SHP77 treated with DMSO at 0.1 percent for 48 hours (cell line): ENCODE measurements at places on chromosomes 5 and 9.
A peak's percentile ranks its signal among the peaks of the same experiment; 100 is the strongest.

- DNase-seq, result no peak
These were observed 2252.4 kb downstream of the MAT2B start for GRCh38 chr5:165757791-165758190.

DNA sequence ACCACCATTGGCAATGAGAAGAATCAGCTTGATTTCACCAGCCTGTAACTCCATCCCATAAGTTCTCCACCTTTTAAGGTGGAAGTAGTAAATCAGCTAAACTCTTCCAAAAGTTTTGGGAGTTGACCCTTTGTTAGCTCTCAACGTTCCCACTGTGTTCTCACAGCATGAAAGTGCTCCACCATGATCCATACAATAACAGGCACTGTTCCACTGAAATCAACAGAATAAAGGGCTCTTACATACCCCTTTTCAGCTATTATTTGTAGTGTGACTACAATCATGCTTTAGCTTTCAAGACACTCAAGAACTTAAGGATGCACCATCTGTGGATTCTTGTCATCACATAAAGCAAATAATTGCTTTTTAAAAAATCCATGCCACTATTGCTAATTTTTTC, 81.6 kb downstream of the PPP2R2B start:
- DNase-seq, result no peak

- DNase-seq, result no peak
These were observed 87.1 kb upstream of the COL5A1 start for GRCh38 chr9:134554373-134555093.

DNA sequence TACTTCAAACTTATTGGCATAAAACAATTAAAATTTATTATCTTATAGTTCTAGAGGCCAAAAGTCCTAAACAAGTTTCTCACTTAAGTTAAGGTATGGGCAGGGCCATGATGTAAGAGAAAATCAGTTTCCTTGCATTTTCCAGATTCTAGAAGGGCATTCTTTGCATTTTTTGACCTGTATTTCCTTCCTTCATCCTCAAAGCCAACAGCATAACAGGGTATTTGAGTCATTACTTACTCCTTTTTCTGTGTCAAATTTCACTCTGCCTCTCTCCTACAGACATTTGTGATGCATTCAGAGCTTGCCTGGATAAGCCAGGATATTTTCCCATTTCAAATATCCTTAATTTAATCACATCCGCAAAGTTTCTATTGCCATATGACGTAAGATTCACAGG, 1499.0 kb downstream of the EFNA5 start:
- no peak for DNase-seq

- no peak for DNase-seq
These were observed 217.2 kb downstream of the MEF2C start for GRCh38 chr5:88665750-88666215.

GRCh38 chr5:26833596-26833995, 204.8 kb downstream of the CDH9 start:
- no peak for DNase-seq

GRCh38 chr5:178420354-178420781, 169.8 kb downstream of the COL23A1 start:
- no peak for DNase-seq

DNA sequence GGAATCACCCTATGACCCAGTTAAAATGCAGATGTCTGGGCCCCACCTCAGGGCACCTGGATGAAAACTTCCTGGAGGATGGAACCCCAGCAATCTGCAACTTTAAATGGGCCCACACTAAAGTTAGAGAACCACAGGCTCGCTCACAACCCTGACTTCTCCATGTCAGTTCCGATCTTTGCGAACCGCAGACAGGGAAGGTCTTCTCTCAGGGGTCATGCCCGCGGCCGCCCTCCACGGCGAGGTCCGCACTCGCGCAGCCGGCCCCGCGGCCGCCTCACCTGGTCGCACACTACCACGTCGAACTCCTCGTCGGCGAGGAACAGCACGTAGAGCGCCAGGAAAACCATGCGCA, 499 bp downstream of the ALG2 start:
- no peak for DNase-seq

GRCh38 chr5:165325221-165325620, 1819.8 kb downstream of the MAT2B start:
- DNase-seq, result no peak

- DNase-seq, result no peak
These were observed 35.1 kb downstream of the FAM13B start for GRCh38 chr5:137997726-137998213.

DNA sequence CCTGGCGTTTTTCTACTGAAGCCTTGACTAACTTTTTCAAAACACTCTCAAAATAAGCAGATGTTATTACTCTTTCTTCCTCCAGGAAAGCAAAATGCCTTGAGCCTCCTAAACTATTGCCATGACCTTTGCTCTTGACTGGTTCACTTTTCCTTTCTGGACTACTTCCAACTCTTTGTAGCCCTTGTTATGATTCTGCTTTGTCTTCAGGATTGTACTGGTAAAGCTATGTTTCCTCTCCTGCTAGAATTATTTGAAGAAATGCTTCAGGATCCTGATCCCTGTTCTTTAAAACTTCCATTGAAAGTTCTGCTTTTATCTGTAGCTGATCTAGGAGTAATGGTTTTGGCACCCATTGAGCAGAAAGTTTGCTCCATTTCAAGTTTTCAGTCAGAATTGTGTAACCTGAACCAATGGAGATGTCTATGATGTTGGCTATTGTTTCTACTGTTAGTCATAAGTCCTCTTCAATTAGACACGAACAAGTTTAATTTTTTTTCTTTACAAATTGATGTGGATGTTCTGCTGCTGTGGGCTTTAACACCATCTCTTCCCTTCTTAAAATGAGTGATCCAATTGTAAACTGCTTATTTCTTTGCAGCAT, 1356.4 kb downstream of the EFNA5 start:
- DNase-seq, result no peak

DNA sequence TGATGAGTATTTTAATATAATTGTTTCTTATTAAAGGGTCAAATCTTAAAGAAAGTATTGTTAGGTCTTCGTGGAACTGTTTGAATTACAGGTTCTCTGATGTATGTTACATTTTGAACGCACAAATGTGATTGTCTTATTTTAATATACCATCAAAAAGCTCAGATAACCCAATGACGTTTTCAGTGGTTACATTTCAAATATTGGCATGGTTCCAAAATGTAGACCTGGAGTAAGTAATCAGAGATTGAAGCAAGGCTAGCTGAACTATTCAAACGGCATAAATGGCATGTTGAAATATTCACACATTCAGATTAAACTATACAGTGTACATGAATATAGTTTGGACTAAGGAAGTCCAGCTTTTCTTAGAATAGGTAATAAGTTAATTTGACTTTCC, 281.7 kb upstream of the EFNA5 start:
- no peak for DNase-seq

- no peak for DNase-seq
These were observed 11.5 kb upstream of the PPP2R2B start for GRCh38 chr5:146890066-146890465.

GRCh38 chr9:129022037-129022436, 6.1 kb downstream of the SH3GLB2 start:
- no peak for DNase-seq

- DNase-seq, result no peak
These were observed 43.5 kb downstream of the FBN2 start for GRCh38 chr5:128494516-128494915.

DNA sequence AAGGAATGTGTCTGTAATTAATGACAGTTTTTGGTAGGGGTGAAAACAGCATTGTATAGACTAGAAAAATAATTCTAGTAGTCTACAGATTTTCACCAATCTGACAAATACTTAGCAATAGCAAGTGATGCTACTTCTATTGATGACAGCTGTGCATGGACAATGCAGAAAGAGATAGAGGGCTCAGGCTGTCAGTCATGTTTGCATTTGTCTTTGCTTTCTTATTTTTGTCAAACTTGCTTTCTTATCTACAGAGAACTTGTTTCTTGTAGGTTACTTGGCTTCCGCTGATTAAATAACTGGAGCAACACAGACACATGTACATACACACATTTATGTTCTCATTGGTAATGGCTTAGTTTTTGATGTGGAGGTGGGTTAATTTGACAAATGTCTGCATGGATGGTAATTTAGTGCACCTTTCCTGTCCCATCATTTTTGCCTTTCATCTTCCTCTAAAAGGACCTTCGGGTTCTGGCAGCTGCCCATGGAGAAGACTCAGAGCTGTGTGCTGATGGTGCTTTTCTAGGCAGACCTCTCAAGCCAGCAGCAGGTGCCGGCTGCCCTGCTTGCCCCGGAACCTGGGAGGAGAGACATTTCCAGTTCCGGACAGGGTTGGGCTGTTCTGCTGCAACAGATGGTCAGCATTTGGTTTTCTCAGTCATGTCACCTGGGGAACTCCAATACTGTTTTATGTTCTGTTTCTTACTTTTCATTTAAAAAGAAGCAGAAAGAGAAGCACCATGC, 28.8 kb downstream of the CAMK4 start:
- DNase-seq, result no peak

- DNase-seq, result no peak
These were observed 238.8 kb downstream of the SMARCA2 start for GRCh38 chr9:2253636-2254580.

DNA sequence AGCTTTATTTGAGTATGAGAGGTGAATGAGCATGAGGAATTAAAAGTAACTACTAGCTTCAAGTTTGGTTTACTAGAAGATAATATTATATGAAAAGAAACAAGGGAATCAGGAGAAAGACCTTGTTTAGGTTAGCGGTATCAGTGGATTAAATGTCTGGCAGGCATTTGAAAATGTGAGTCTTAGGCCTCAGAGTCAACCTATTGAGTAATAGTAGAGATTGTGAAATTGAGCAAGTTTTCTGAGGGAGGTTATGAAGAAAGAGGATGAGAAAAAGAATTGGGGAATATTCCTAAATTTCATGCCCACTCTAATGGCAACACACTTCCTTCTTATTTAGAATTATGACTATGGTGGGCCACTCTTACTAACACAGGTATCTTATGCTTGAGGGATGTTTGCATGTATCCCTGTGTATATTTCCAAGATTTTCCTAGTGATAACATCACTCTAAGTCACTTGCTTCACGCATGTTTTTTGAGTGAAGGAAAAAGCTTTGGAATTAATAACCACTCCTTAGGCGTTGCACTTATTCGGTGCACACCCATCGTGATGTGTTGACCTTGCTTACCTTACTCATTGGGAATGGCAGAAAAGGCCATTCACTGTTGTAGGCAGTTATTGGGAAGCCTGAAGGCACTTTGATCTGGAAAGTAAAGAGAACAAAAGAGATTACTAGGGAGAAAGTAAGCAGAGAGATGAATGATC, 8.2 kb upstream of the ELL2 start:
- DNase-seq, result no peak

- DNase-seq, result no peak
These were observed 157.0 kb upstream of the RASEF start for GRCh38 chr9:83219924-83220438.

DNA sequence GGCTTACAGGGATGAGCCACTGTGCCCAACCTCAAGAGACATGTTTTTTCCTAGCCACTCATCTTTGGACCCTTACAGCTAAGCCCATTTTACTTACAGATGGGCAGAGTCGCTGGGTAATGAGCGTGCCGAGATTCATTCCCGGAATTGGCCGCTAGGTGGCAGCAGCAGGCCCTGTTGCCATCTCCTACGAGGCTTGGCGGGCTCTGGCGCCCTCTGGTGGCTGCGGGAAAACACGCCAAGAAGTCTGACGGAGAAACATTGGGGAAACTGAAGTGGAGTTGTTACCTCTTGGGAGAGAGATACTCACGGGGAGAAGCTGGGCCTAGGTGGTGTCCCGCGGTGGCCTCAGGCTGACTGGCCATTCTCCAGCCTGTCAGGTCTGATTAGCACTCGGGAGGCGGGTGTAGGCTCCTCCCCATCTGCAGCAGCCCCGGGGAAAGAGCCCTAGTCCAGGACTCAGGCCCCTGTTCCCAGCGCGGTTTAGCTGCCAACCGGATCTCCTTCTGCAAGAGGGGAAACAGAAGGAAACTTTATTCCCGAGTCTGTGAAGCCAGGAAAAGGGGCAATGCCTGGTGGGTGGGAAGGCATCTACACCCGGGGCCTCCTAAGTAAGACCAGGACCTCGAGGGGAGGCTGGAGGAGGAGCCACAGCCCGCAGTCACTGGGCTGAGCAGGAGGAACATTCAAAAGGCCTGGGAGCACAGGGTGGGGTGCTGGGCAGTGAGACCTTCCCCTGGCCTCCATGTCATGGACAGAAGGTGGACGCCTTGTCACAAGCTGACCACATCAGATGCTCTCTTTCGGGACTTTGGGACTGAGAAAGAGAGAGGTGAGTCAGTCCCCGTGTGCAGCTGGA, 9.7 kb downstream of the PTGES2 start:
- DNase-seq, result peak; percentile 54

GRCh38 chr9:36718612-36719011, 145.9 kb downstream of the MELK start:
- no peak for DNase-seq

DNA sequence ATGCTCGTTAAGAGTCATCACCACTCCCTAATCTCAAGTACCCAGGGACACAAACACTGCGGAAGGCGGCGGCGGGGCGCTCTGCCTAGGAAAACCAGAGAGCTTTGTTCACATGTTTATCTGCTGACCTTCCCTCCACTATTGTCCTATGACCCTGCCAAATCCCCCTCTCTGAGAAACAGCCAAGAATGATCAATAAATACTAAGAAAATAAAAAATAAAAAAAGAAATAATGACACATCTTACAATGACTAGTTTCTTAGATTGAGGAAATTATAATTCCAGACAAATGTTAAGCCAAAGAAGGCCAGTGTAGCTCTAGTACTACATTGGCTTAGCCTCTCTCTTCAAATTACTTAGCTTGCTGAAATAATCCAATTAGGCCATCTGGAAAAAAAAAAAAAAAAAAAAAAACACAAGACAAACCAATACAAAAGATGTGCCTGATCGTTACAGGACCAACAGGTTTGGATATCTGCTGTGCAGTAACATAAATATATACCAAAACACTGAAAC, 58.0 kb downstream of the ANXA2R start:
- DNase-seq, result peak; percentile 34

DNA sequence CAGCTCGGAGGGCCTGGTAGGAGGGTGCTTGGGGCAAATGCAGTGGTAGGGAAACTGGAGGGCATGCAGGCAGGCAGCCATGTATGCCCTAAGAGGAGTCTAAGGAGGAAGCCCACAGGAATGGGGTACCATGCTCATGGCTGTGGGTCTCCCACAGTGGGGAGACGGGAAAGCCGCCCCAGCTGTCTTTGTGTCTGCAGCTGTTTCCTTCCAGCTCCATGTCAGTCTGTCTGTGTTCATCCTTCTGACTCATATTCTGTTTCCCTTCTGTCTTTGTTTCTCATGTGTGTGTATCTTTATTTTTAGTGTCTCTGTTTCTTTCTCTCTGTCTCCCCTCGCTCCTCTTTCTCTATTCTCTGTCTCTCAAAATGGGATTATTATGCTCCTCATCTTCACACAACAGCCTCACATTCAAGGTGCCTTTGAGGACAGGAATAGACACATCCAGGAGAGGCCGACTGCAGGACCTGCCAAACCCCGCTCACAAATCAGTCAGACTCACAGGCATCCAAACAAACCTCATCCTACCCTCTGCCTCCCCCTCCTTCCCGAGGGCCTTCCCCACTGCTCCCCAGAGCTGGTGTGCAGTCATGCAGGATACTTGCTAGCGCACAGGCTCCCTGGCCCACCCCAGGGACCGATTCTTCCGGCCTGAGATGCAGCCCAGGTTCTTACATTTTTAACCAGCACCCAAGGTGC, 68.4 kb upstream of the RARS1 start:
- DNase-seq, result no peak
